Upper lobe of right lung (tissue), 1 donor: ENCODE measurements at places on chromosomes 5 and 9.

- no peak for DNase-seq
Measured at GRCh38 chr9:112104401-112104800, 70.7 kb downstream of the SUSD1 start.

DNA sequence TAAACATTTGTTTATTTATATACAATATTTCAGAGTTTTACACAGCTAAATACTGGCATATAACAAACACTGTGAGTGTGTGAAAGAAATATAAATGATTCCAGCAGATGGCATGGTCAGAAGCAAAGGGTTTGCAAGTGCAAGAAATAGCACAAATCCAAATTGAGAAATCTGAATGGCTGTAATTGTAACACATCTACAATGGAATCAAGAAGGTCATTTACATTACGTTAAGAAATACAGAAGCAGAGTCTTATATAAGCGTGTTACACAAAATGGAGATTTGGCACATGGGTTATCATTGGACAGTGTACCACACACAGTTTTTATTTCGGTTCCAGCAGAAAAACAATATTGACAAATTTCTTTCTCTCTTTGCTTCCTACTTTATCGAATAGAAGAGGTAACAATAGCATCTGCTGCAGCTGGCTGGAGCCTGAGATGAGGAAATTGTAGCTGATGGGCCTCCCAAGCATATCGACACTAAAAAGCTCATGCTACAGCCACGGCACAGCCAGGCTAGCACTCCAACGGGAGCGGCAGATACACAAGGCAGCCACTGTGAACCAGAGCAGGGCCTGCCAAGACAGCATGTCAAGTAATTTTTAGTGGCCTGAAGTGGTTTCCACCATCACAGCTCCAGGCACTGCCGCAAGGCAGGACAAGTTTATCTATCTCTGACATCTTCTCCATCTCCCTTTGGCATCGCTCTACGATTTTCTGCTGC, 564.6 kb upstream of the DMAC1 start:
- DNase-seq = no peak

GRCh38 chr5:456351-457194, 13.6 kb downstream of the EXOC3 start:
- peak; percentile 41 for DNase-seq

DNA sequence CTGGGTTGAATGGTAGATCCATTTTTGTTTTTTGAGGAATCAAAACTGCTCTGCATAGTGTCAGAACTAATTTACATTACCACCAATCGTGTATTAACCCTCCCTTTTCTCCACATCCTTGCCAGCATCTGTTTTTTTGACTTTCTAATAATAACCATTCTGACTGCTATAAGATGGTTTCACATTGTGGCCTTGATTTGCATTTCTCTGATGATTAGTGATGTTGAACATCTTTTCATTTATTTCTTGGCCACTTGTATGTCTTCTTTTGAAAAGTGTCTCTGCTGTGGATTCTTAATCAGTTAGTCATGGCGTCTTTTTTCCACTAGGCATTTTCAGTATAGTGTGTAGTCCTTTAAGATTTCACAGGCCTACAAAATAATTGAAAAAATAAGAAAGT, 2144.3 kb upstream of the C9orf72 start:
- no peak for DNase-seq

DNA sequence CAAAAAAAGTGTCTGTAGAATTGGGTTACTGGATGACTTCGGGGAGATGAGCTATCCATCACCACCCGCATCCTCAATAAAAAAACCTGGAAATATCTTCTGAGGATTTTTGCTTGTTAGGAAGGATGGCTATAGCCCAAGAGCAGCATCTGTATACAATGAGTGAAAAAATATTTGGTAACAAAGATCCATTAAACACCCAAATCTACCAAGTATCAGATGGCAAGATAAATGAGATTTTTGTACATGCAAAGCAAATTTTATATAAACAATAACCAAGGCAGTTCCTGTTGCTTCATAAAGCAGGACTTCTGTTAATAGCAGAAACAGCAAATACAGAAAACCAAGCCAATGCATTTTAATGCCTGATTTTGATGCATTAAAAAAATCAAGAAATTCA, 166.6 kb downstream of the SLC28A3 start:
- DNase-seq = no peak

- no peak for DNase-seq
Measured at GRCh38 chr5:31688515-31689092, 49.7 kb downstream of the PDZD2 start.

DNA sequence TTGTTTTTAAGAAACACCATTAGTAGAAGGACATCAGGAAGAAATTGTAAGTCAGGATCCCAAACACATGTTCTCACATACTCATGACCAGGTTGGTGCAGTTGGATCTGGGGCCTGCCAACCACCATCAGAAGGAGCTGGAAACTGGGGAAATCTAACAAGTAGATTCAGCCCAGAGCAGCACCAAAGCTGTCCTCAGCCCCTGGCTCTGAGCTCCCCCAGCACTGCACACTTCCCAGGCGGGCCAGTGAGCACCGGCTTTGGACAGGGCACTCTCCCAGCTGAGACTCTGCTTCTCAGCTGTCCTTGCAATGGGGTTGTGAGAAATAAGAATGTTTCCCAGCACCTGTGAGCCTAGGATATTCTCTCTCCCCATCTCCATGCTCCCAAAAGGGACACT, 162.5 kb downstream of the PAX5 start:
- DNase-seq = peak; percentile 28

DNA sequence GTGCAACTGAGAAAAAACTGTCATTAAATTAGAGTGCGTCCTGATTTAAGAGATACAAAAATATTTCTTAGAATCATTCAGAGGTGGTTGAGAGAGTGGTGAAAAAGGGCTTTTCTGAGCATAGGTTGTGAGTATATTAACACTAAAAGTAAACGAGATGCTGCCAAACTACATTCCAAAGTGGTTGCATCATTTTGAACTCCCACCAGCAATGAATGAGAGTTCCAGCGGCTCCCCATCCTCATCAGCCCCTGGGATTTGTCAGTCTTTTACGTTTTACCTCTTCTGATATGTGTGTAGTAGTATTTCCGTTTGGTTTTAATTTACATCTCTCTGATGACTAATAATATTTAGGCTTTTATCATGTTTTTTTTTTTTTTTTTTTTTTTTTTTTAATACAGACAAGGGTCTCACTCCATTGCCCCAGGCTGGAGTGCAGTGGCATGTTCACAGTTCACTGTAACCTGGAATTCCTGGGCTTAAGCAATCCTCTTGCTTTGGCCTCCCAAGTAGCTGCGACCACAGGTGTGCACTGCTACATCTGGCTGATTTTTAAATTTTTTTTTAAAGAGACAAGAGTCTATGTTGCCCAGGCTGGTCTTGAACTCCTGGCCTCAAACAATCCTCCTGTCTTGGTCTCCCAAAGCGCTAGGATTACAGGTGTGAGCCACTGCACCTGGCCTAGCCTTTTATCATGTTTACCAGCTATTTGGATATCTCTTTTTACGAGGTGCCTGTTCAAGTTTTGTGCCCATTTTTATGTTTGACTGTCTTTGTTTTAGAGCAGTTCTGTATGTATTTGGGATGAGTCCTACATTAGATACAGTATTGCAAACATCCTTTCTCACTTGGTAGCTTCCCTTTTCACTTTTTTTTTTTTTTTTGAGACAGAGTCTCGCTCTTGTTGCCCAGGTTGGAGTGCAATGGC, 17.0 kb downstream of the PRRT1B start:
- no peak for DNase-seq

GRCh38 chr5:168527756-168528295, 1.3 kb upstream of the FBLL1 start:
- DNase-seq = no peak

DNA sequence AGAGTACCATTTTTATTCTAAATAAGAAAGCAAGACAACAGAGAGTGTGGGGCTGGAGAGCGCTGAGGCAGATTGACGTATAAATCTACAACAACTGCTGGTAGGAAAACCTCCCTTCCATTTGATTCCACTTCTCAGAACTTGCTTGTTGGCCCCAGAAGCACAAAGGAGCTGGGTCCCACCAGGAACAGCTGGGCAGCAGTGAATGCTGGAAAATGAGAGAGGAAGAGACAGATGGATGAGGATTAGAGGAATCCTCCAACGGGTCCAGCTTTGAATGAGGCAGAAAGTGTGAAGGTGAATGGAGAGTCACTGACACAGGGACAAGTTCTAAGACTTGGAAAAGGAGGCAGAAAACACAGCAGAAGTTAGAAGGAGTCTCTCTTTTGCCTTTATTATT, 14.8 kb downstream of the TAS2R1 start:
- no peak for DNase-seq

GRCh38 chr5:154472871-154473580, 5.0 kb downstream of the HAND1 start:
- no peak for DNase-seq

DNA sequence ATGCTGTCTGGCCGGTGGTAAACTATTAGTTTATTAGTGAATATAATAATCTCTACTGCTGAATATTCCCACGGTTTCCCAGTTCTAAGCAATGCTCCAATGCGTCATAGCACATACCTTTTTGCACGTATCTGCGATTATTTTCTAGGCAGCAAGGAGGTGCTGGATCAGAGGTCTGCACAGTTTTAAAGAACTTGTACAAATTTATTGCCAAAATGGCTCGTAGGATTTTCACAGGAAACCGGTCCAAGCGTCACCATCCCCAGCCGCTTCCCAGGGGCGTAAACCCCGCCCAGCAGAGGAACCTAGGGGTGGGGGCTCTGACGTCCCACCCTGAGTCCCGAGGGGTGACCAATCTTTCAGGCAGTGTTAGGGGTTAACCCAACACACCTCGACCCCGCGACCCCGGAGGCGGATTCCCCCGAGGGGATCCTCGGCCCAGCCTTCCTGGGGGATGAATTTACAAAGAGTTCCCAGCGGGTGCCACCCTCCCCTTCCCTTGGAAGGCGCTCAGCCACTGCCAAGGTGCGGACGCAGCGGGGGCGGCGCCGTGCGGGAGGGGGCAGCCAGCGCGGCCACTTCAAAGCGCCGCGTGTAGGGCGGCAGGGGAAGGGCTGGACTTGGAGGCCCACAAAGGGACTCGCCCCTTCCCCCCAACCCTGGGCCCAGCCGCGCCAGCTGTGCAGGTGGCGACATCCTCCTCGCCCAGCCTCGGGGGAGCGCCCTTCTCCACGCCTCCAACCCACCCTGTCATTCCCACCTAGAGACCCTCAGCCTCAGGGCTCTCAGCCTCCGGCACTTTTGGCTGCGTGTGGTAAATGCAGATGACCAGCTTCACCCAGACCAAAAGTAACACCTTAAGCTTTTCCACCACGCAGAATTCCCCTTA, 43.5 kb upstream of the TCF7 start:
- DNase-seq = no peak
